GM04504 (cell line): ENCODE measurements at places on chromosomes 11 and 22.

GRCh38 chr11:16779436-16779835, 41.0 kb downstream of the C11orf58 start:
- no peak for DNase-seq

- DNase-seq = no peak
Observed at GRCh38 chr22:19706661-19707151, 7.6 kb upstream of the SEPTIN5 start.

- DNase-seq = no peak
Observed at GRCh38 chr22:50738649-50739227, 734 bp downstream of the ACR start.

GRCh38 chr11:23399995-23400394, 539.7 kb upstream of the CCDC179 start:
- DNase-seq = no peak

DNA sequence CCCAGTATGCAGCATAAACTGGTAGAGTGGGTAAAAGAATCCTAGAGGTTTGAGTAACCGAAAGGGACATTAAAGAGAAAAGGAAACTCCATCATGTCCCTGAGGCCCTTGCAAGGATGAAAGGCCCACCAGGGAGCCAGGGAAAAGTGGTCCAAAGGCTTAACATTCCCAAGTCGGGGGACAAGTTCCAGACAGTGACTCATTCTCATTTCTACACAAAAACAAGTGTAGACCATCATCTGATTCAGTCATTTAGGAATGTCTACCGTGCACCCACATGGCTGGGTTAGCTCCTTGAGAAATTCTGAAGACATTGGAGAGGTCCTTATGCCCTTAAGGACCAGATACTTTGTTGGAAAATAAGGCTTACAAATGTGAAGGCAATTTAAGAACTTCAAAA, 4.8 kb upstream of the NOX4 start:
- peak; percentile 40 for DNase-seq

GRCh38 chr11:128515826-128516778, 71.3 kb downstream of the ETS1 start:
- no peak for DNase-seq

DNA sequence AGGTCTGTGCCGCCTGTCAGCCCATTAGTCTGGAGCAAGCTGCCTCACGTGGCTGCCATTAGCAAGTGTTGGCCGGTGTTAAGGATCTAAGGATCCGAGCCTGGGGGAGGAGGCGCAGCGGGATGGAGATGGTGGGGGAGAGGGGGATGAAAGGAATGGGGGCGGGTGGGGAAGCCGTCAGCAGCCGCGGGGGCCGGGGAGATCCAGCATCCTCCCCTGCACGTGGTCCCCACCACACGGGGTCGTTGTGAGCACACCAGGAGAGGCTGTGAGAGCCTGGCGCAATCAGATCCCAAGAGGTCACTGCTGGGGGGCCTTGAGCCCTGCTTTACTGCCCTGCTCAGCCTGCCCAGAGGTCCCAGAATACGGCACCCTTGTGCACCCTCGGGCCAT, 7.3 kb downstream of the CABP7 start:
- no peak for DNase-seq

DNA sequence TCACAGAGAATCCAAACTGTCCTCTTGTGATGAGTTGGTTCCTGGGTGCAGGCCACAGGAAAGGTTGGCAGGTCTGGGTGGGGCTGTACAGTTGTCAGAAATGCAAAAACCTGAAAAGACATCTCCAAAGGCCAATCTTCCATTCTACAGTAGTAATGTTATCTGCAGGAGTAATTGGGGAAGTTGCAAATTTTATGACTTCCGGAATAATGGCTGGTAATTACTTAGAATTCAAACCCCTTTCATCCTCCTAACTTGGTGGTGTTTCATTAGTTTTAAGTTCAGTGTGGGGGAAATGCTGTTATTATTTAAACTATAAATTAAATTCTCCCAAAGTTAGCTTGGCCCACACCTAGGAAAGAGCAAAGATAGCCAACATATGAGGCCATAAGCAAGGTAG, 64.7 kb upstream of the FAT3 start:
- no peak for DNase-seq

- no peak for DNase-seq
Observed at GRCh38 chr11:112541140-112542046, 280.7 kb upstream of the PLET1 start.

GRCh38 chr11:26319906-26320305, 12.0 kb upstream of the ANO3 start:
- peak; percentile 7 for DNase-seq

DNA sequence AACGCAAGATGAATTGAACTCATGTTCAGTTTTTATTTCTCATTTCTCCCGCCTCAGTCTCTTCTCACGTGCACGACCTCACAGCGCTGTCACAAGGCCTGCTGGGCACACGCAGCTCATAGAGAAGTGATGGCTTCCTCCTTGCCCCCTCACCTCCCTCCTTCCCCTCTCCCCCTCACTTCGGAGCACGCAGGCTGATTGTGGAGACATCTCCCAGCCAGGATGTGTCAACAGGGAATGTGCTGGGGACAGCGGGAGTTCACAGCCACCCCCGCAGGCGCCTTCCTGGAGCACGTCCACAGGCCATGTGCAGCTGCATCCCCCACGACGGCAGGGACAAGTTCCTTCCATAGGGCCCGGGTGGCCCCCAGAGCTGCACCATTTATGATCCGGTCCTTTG, 29.1 kb upstream of the KRTAP5-6 start:
- no peak for DNase-seq

GRCh38 chr11:2701230-2701629, 1.4 kb upstream of the KCNQ1OT1 start:
- no peak for DNase-seq

DNA sequence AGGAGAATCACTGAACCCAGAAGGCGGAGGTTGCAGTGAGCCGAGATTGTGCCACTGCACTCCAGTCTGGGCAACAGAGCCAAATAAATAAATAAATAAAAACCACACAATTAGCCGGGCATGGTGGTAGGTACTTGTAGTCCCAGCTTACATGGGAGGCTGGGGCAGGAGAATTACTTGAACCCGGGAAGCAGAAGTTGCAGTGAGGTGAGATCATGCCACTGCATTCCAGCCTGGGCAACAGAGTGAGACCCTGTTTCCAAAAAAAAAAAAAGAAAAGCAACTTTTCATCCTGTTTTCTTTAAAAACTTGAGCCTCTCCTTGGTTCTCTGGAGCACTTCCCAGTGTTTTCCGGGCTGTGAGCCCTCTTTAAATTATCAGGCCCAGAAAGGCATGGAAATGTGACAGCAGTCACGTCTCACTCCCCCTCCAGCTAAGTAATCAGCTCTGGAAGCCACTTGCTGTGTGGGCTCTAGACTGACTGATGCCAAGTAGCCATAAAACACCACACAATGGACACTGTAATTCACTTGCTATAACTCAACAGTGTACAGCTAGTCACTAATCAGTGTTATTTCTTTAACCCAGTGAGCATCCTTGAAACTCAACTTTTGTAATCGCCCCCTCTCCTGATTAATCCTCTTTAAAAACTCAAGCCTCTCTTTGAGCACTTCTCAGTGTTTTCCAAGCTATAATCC, 13.0 kb upstream of the MCHR1 start:
- DNase-seq = peak; percentile 63

DNA sequence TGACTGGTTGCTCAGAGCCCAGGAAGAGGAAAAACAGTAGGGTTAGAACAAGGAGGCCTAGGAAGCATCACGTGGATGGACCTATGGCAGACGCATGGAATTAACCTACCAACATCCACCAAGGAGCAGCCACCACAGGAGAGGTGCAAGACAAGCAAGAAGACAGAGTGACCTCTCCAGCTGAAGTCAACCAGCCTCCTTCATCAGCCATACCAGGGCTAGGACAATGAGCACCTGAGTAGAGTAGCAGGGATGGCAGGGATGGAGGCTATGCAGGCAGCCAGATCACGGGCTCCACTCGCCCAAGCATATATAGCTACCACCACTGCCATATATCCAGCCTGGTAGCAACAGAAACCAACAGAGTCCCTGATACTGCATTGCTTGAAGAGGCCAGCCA, 202.1 kb upstream of the B3GAT1 start:
- no peak for DNase-seq

DNA sequence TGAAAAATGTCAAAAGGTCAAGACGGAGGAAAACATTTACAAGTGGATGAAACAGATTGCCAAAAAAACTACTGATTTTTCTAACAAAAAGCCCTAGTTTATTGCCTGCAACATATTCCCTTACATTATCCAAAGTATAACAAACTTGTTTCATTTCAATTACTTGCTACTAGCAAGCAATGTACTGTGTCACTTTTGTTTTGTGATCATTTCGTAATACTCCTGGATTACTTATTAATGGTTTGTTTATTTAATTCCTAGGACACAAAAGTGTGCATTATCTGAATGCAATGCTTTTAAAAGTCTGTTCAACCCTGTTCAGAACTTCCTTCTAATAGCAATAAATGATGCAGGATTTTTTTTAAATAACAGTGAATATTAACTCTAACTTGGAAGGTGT, 50.9 kb downstream of the CCDC34 start:
- no peak for DNase-seq

GRCh38 chr11:126308271-126308671, 4.4 kb downstream of the DCPS start:
- no peak for DNase-seq

- DNase-seq = no peak
Observed at GRCh38 chr11:25350899-25351803, 854.3 kb downstream of the LUZP2 start.

GRCh38 chr11:102114032-102114431, 3.8 kb downstream of the YAP1 start:
- DNase-seq = no peak

- no peak for DNase-seq
Observed at GRCh38 chr11:114236829-114237228, 59.4 kb upstream of the NNMT start.

DNA sequence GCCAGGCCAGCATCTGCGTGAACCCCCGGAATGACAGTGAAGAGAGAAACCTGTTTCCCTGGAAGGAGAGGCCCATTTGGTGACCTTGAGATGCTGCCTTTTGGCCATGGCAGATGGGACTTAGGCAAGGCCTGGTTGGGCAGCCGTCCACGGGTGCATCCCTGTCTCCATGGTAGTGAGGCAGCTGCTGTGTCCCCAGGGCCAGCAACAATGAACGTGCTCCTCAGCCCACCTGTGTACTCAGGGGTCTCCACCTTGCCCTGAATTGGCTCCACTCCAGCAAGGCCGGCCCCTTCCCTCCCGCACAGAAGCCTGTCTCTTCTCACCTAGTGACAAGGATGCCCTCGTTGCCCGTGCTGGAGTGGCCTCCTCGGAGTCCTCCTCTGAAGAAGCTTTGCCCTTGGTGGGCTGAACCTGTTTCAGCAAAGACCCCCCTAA, 441.1 kb downstream of the TBC1D22A start:
- no peak for DNase-seq

DNA sequence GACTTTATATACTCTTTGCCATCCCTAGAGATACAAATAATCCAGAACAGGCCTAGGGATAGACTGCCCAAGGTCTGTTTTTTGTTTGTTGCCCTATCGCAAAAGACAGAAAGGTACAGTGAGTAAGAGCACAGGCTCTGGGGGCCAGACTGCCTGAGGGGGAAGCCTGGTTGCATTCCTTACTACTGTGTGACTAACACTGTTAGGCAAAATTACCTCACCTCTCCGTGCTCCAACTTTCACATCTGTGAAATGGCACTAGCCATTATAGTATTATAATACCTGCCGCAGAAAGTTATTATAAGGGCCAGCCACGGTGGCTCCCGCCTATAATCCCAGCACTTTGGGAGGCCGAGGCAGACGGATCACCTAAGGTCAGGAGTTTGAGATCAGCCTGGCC, 14.5 kb downstream of the SLC35F2 start:
- no peak for DNase-seq

DNA sequence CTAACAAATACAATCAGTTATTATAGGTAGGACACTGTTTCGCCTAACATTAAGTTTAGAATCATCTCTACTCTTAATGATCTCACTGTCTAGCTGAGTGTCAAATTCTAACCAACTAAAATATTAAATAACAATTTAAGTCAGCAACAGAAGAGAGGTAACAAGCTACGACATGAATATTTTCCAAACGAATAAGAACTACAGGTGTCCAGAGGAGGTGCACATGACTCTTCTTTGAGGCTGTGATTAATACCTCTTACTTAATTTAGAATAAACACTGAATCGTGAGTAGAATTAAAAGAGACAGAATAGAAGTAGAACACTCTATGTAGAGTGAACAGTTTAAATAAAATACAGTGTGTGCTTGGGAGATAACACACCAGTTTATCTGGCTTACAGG, 619.0 kb upstream of the ARHGAP42 start:
- DNase-seq = no peak

DNA sequence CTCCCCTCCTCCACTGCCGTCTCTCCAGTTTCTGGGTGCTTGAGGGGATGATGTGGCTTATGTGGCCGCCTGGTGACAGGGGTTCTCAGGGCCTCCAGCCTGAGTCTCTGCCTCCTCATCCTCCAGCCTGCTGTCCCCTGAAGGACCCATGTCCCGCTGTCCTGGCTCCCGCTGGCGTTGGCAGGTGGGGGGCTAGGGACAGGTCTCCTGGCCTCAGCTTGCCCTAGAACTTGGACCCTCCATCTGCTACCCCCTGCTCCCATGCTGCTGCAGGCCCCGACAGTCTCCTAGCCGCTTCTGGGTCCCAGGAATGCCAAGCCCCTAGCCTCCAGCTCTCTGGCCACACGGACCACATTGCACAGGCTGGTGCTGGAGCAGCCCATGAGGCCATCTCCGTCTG, 13.9 kb upstream of the CELSR1 start:
- DNase-seq = no peak

DNA sequence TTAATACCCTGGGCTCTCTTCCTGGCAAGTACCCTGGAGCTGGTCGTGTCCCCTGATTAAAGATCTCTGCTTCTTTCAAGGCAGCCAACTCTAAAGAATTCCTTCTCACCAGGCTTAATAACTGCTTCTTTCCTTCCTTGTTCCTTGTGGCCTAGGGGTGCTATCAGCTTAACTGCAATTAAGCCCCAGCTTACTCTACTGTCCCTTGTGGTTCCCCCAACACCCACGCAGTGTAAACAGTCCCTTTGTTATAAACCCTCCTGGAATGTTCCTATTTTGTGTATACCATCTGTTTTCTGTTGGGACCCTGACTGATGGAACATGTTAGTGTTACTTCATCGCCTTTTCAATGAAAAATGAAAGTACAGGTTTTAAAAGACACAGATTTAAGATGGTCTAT, 126.4 kb upstream of the KIRREL3 start:
- no peak for DNase-seq

DNA sequence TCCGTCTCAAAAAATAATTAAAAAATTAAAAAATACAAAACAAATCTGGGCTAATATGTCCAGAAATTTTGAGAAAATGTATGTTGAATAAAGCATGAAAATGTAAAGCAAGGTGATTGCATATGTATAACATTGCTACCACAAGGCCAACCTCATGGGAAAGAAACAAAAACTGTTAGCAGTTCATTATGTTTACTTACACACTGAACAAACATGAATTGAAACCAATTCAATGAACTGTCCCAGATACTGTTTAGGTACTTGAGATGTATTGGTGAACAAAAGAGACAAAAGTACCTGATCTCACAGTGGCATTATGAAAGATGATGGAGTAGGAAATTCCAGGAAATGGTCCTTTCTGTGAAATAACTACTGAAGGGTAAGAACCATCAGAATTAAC, 43.8 kb upstream of the IGLL5 start:
- no peak for DNase-seq

- peak; percentile 39 for DNase-seq
Observed at GRCh38 chr11:100805506-100806199, 118.6 kb downstream of the ARHGAP42 start.
